ENCODE measurements at places on chromosomes 12 and 14. TPM values are rescaled to one million over a fixed set of nuclear protein-coding genes. Genes with fewer than 3 reads are reported as not detected.

ATN1 gene
- 148 TPM for total RNA-seq

GRCh38 chr12:98085046-98085755 is 430.2 kb upstream of the TMPO start:
- no peak for DNase-seq

GRCh38 chr12:104526751-104527150 is 70.0 kb downstream of the CHST11 start:
- DNase-seq = no peak

DNA sequence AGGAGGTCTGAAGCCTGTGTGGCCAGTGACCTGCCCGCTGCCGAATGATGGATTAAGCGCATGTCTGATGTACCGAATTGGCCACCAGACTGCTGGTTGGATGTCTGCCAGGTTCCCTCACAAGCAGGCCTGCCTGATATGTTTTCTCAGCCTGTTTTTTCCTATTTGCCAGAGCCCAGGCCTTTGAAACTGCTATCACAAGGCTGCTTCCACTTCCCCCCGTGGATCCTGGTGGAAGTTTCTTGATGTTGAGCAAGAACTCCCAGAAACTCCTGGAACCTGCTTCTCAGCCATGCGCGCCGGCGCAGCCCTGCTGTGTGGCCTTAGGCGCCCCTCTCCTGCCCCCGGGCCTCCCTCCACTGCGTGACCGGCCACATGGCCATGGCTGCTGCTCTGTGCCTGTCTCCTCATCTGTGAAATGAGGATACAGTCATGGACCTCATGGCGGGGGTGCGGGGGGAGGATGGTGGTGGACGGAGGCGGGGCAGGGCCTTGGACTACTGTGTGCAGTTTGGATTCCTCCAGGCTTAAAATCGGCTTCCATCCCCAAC is 56.6 kb downstream of the CALM1 start:
- no peak for DNase-seq

- no peak for DNase-seq
These were observed 46.0 kb downstream of the SCN8A start for GRCh38 chr12:51636986-51637385.

- DNase-seq = no peak
These were observed 222.7 kb upstream of the SOX5 start for GRCh38 chr12:24172031-24172772.

- DNase-seq = no peak
These were observed 22.8 kb upstream of the FBXO33 start for GRCh38 chr14:39454906-39455539.

DNA sequence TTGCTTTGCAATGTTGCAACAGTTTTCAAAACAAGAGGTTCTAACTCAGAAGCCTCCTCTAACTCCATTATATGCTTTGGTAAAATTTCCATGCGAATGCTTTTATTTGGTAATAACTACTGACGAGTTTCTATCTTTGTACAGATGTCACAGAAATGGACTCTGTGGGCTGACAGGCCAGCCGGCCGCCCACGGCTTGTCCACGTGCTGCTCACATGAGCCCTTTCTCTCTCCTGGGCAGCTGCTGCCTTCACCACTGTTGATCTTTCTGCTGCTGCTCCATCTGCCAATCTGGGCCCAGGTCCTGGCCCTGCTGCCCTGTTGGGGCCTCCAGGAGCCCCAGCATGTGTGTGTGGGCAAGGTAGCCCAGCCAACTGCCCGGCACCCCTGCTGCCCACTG is 168.2 kb upstream of the TMEM132C start:
- no peak for DNase-seq

Measured in mesenteric fat pad (tissue), 1 donor.